ENCODE measurements at places on chromosomes 11 and 22. TPM values are rescaled to one million over a fixed set of nuclear protein-coding genes. Genes with fewer than 3 reads are reported as not detected.

Gene SYT12
- 4.3 TPM for total RNA-seq

Gene APOBEC3B
- total RNA-seq = 10.3 TPM

Gene RHOD
- 42.0 TPM for total RNA-seq

GRCh38 chr22:28029956-28030355 is 110.9 kb upstream of the PITPNB start:
- DNase-seq = no peak

Gene MFNG
- total RNA-seq = 4.5 TPM

- no peak for DNase-seq
These were observed 118.5 kb upstream of the ARHGAP20 start for GRCh38 chr11:110830747-110831146.

DNA sequence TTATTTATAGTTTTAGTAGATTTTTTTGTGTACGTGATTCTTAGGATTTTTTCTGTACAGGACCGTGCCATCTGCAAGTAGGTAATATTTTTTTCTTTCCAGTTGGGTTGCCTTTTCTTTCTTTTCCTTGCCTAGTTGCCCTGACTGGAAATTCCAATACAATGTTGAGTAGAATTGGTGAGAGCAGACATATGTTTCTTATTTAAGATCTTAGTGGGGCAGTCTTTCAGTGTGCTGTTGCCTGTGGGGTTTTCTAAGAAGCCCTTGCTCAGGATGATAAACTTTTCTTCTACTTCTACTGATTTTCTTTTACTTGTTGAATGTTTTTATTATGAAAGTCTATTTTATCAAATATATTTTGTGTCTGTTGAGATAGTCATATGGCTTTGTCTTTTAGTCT is 33.0 kb downstream of the ATXN10 start:
- no peak for DNase-seq

DNA sequence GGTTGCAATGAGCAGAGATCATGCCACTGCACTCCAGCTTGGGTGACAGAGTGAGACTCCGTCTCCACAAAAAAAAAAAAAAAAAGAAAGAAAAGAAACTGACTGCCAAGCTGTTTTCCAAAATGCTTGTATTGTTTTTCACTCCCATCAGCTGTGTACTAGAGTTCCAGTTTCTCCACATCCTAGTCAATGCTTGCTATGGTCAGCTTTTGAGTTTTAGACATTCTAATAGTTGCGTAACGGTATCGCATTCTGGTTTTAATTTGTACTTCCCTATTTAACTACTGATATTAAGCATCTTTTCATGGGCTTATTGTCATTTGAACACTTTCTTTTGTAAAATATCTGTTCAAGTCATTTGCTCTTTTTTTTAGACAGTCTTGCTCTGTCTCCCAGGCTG is 55.7 kb downstream of the TSPAN18 start:
- no peak for DNase-seq

Gene SLC22A25
- total RNA-seq = not detected

- no peak for DNase-seq
These were observed 38.2 kb upstream of the ABTB2 start for GRCh38 chr11:34395916-34396550.

- DNase-seq = no peak
These were observed 491.5 kb upstream of the LUZP2 start for GRCh38 chr11:24005202-24005876.

Gene FOLR1
- total RNA-seq = 4.8 TPM

DNA sequence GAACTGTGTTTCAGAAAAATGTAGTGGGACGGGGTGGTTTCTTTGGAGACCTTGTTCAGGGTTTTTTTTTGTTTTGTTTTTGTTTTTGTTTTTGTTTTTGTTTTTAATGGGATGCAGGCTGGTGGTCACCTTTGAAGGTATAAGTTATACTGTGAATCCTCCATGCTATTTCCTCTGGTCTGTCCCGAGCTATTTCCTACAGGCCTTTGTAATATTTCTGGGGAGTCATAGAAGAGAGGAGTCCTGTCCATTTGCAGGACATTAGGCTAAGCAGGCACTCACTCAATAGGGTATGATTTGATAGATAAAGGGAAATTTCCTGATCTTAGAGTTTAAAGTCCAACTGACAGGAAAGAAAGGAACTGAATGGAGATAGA is 78.0 kb downstream of the TRAF6 start:
- no peak for DNase-seq

DNA sequence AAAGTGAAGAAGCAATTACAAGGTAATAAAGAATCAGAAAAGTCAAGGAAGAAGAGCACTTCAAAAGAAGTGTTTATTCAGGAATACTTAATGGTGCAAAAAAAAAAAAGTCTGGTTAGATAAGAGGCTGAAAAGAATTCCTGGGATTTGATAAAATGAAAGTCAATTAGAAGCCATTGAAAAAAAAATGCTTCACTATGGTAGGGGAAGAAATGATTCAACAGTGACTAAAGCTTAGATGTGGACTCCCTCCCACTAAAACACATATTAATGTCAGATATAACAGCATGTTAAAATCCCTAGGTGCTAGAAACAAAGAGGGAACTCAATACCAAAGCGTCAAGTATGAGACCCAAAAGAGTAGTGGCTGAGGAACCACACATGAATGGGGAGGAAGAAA is 335.3 kb upstream of the PITPNB start:
- no peak for DNase-seq

Gene SORL1
- total RNA-seq = 17.4 TPM

GRCh38 chr22:31056986-31057599 is 24.0 kb upstream of the SMTN start:
- no peak for DNase-seq

GRCh38 chr11:36407356-36407755 is 102.7 kb downstream of the TRAF6 start:
- no peak for DNase-seq

Gene H19
- 10.5 TPM for total RNA-seq

DNA sequence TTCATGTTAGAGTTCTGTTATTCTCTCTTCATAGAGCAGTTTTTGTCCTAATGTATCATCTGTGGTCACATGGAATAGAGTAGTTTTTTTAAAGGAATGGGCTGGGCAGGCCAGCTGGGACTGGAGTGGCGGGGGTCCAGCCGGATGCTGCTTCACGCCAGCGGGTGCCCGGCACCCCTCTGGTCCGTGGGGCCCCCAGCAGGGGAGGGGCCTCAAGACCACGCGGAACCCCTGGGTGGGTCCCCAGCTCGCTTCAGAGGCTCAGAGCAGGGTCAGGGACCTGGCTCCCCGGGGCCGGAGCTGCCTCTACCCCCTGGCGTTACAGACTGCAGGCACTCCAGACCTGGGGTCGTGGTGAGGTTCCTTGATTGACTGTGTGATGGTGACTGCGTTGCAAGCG is 159.1 kb upstream of the HSD17B12 start:
- DNase-seq = no peak

Gene CCDC116
- 0.66 TPM for total RNA-seq

Gene C11orf87
- 0.05 TPM for total RNA-seq

DNA sequence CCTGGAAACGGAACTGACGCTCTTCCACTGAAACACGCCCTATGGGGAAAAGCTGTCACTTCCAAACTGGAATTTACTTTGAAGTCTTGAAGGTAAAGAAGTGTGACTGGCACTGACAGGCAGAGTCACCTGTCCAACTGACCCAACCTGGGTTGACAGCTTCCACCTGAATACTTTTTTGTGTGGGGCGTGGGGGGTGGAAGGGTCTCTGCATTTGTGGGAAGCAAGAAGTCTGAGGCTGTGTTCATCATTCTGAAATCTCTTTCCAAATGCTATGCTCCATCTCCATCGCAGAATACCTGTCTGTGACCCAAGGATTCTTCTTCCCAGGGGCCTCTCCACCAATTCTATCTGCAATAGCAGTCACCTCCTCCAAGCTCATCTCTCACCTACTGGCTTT is 7.8 kb downstream of the IFT27 start:
- DNase-seq = no peak

Gene MRGPRX4
- not detected for total RNA-seq

Gene CHRM1
- 0.10 TPM for total RNA-seq

Gene ZNF214
- 2.1 TPM for total RNA-seq

GRCh38 chr11:47847537-47847891 is 636 bp downstream of the NUP160 start:
- DNase-seq = no peak
